ENCODE measurements at places on chromosomes 4 and X. TPM values are rescaled to one million over a fixed set of nuclear protein-coding genes. Genes with fewer than 3 reads are reported as not detected.

DNA sequence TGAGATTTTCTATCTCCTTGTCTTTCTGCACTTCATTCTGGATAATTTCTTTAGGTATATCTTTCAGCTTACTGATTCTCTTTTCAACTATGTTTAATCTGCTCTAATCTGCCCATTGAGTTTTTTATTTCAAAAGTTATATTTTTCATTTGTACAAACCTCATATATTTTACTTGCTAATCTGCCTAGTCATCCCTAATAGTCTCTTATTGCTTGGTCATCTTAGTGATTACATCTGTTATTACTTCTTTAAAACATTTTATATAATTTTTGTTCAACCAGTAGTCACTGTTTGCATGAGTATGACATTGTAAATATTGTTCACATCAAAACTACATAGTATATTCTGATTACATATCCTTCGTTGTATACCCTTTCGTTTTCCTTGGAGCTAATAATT, 32.4 kb downstream of the KANTR start:
- no peak for DNase-seq

DNA sequence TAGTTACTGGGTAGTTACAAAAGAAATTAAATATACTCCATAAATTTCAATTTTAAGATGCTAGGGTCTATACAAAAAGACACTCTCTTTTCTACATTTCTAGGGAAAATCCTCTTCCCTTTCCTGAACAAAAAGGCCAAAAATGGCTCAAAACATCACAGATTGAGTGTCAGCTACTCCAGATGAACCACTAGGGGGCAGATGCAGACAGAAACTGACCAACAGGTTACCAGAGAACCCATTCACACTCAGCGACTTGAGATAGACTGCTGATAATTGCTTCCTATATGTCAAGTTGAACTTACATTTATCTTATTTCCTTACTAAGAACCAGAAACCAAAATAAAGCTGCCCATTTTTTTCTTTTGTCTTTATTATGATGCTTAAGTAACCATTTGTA, 83.4 kb upstream of the MID1IP1 start:
- DNase-seq, result no peak

GRCh38 chrX:126164689-126165400, 1.2 kb downstream of the DCAF12L2 start:
- DNase-seq, result no peak

The POLN gene
- total RNA-seq, result 0.07 TPM

The PNMA3 gene
- 1.7 TPM for total RNA-seq

DNA sequence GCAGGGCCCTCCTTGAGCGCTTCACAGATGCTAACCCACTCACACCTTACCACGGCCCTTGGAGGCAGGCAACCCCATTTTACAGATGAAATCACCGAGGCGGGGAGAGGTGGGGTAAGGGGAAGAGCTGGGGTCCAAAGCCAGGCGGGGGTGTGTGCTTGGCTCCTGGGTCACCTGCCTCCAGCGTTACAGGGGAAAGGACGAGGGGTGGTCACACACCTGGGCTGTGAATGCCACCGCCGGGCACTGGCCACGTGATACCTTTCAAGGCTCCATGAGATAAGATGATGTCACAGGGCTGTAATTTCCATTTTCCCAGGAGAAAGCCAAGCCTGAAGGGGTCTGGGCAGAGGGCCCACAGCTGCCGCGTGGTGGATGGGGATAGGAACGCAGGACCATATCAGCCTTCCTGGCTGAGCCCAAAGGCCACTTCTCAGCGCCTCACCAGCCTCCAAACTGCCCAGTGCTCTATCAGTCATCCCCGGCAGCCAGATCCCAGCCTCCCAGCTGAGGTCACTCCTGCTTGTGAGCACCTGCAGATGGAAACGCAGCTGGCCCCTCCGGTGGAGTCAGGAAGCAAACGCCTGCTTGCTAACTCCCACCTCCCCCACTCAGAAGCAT, 62.4 kb upstream of the CRMP1 start:
- no peak for DNase-seq
